A172 (cell line): ENCODE measurements at places on chromosomes 7 and 10. TPM values are rescaled to one million over a fixed set of nuclear protein-coding genes. Genes with fewer than 3 reads are reported as not detected.

DNA sequence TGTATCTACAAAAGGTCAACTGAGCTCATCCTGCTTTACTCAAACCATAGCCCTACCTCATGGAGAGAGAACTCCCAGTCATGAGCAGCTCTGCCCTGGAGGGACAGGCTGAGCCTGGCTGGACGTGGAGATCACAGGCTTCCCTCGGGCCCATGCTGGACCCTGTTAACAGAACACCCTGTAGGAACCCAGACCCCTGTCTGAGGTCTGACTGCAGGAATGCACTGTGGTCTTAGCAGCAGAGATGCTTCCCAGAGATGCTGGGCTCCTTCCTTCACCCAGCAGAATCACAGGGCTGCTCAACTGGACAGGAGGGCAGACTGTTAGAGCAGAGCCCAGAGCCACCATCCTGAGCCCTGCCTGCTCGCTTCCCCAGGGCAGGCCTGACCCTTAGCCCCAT lies 814 bp downstream of the TMEM72 start:
- DNase-seq, result no peak

The ZNF277 gene
- 20.6 and 30.9 TPM in 2 replicates for total RNA-seq

- DNase-seq, result no peak
Measured at GRCh38 chr7:2971914-2972834, 71.5 kb downstream of the CARD11 start.

DNA sequence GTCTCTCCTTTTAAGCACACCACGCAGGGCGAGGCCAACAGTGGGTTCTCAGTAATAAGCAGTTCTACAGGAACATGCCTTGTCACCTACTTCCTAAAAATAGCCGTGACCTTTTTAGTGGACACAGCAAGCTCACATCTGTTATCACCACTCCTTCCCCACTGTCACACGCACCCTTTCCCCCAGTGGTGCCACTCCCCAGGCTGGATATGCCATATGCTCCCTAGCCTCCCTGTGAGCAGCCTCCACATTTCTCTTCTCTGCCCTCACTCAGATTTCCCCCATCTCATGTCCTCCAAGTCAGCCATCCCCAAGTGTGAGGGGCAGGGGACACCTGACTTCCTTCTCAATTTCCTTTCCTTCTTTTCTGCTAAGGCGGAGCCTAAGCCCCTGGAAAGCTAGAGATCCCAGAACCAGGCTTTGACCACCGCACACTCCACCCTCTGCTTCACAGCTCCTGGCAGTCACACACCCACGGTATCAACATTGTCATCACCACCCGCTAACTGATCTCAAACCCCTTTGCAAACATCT lies 3.7 kb downstream of the ANXA11 start:
- no peak for DNase-seq

The BICC1 gene
- 1.3 and 2.3 TPM in 2 replicates for total RNA-seq

DNA sequence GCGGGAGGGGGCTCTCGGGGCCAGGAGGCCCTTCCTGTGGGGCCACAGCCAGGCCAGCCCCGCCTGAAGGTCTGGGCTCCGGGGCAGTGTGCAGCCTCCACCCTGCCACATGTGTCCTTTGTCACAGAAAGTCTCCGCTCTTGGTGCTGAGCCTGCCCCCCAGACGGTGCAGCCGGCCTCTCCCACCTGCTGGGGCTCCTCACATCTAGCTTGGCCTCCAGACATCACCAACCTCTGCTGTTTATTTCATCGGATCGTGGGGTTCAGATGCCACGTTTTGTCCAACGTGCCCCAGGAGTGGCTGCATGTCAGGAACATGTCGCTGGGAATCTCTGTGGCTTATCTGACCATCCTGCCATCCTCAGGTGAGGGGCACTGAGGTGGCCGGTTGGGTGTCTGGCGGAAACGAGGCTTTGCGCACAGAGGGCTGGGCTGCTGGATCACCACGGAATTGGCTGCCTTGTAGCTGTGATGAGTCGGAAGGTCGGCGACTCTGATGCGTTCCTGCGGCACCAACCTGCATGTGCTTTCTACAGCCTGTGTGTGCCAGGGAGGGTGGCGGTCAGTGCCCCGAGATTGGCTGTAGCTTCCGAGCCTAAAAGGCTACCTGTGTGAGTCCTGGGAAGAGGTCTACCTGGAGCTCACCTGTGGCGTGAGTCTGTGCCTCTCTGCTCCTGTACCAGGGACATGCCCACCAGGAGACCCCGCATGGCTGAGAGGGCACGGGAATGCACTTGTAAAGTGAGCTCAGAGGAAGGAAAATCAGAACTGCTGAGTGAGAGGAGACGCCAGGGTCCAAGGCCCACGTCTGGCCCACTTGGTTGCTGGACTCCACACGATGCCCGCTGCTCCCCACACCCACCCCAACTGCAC lies 316.4 kb downstream of the DNAJB6 start:
- no peak for DNase-seq

DNA sequence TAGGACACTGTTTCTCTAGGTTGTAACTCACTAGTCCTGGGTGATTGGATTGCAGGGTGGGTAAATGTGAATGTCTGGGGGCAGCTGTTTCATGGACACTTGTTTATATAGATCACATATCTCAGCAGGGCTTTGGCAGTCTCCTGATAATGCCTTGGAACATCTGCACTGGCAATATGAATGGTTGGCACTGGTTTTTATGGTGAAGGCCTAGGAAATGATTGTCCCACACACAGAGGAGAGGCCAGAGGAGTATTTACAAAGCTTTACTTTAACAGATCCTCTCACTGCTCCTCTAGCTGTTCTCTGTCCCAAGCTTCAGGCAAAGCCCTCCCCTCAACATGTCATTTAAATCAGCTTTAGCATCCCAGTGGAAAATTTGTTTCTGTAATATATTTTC lies 171.3 kb upstream of the STEAP4 start:
- DNase-seq, result no peak

- DNase-seq, result peak; percentile 85
Measured at GRCh38 chr7:116802746-116803152, 59.6 kb upstream of the CAPZA2 start.
